ENCODE measurements at places on chromosomes 12 and 14.

DNA sequence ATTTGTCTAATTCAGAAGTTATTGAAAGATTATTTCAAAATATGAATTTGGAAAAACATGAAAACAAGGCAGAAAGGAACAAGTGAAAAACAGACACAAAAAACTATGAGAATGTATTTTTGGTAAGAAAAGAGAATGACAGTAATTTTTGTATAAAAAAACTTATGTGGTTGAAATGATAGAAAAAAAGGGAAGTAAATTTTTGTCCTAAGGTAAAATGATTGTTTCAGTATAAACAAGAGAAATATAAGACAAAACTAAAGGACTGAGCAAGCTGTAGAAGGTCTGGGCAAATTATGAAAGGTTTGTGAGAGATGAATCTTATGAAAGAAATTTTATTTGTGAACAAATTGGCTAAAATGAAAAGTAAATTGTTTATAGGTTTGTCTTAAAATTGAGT lies 44.6 kb downstream of the CEP83 start:
- DNase-seq, result no peak

DNA sequence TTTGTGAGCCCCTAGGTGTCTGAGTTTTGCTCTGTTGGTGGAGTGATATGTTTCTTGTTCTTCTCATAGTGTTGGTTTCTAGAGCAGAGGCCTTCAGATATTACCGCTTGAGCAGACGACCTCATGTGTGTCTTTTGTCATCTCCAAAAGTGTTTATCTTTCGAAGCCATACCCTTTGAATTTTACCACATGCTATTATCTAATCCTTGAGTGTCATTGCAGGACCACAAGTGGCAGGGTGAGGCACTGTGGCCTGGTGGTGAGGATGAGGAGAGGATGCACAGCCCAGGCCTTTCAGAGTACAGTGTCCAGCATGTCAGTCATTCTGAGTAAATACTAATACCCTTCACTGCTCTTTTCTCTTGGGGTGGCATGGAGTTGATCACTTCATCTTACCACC lies 57.2 kb upstream of the CISTR start:
- no peak for DNase-seq

DNA sequence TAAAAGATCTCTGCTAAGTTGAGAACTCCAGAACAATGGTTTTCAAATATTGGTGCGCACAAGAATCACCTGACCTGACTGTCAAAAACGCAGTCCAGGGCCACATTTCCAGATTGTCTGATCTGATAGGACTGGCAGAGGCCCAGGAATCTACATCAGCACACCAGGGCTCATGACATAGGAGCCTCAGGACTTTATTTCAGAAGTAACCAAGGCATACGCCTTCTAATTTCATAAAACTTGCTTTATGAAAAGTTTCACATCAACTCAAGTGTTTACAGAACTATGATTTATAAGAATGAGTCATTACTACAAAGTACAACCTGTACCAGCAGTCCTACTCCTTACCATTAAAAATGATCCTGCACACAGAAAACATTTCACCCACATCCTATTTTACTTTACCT lies 47.7 kb upstream of the PTPRO start:
- DNase-seq, result no peak

DNA sequence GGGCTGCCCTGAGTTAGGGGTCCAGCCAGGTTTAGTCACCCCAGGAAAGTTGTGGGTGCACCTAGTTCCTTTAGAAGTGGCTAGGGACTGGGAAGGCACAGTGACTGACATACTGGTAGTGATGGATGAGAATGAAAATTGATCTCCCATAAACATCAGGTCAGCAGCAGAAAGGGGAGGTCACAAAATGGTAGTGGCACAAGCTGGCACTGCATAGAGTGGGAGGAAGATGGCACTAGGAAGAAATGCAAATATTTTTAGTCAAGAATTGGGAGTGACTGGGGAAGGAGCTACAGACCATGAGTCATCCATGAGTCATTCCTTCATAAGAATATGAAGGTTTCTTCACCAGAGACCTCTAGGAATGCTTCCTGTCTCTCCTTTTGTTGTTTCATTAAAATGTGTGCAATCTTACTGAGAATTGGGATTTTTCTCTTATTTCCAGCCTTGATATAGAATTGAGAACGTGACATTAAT lies 198.3 kb upstream of the AMIGO2 start:
- no peak for DNase-seq

DNA sequence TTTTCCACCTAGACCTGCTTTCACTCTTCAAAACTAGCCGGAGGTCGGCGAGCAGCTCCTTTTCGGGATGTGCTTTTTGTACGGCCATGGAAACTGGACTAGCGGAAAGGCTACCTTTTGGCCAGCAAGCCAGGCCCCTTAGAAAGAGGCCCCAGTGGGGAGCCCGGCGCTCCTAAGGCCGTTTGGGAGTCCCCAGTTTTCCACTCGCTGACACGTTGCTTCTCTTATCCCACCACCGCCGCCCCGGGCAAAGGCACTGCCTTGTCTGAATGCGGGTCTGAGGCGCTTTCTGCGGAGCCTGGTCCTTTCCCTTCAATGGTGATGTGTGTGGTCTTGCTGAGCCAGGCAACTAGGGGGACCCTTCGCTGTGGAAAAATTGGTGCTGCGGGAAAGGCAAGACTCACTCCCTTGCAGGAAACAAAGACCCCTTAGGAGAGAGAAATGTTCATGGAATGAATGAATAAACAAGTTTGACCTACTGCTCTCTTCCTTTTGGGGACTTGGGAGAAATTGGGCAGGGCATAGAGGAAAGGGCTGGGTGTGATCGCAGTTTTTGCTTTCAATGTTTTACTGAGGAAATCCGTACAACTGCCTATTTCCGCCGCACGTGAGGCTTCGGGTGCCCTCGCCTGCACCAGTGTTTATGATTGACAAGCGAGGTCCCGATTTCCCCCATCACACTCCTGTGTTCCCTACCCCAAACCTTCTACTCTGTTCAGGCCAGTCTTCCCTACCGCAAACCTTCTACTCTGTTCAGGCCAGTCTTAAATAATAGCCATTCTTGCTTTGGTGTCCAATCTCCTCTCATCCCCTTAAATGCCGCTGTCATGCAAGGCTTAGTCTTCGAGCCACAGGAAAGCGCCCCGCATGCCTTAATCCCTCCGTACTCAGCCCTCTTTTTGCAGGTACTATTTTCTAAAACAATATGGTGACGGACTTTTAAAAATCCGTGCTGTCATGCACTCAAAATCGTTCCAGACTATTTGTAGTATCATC lies 1.0 kb upstream of the SLC38A2 start:
- DNase-seq, result no peak

DNA sequence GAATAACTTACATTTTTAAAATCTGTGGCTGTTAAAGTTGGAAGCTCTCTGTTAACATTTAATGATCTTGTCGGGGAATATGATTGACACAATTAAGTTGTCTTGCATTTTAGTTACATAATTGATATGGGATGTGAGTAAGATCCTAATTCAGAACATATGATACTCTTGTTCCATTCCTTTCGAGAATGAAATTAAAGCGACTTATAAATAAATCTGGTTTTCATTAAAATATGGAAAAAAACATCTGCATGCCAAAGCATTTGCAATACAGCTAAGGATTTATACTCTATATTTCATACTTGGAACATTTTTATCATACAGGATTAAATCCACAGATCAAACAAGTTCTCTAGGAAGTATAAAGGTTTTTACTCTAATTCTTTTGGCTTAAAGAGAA lies 52.0 kb downstream of the SLC38A6 start:
- DNase-seq, result no peak

DNA sequence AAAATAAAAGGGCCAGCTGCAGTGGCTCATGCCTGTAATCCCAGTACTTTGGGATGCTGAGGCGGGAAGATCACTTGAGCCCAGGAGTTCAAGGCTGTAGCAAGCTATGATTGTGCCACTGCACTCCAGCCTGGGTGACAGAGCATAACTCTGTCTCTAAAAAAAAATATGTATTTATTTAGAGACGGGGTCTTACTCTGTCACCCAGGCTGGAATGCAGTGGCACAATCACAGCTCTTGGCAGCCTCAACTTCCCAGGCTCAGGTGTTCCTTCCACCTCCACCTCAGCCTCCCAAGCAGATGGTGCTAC lies 179.3 kb upstream of the ATF7IP start:
- no peak for DNase-seq

GRCh38 chr12:83143950-83144349 lies 457.2 kb downstream of the TMTC2 start:
- DNase-seq, result no peak

GRCh38 chr12:44835641-44836379 lies 40.3 kb downstream of the NELL2 start:
- DNase-seq, result no peak

- no peak for DNase-seq
These were observed 274.0 kb downstream of the NOVA1 start for GRCh38 chr14:26323869-26324268.

- DNase-seq, result no peak
These were observed 10.7 kb downstream of the PXN start for GRCh38 chr12:120254809-120255208.

GRCh38 chr14:79924551-79924950 lies 286.8 kb downstream of the DIO2 start:
- no peak for DNase-seq

DNA sequence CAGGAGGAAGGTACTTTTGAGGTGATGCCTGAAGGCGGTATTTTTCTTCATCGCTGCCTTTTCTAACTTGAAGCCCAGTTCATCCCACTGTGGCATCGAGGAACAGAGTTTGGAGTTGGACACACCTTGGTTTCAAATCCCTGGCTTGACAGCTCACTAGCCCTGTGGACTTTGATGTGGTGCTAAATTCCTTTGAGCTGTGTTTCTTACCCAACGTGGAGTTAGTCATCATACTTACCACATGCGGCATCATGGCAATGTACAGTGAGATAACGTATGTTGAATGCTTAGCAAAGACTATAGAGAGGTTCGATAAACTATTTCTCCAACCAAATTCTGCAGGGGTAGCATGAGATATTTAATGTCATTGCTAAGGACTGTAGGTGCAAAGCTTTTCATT lies 3.4 kb downstream of the PLEKHG3 start:
- DNase-seq, result no peak

- no peak for DNase-seq
These were observed 39.5 kb downstream of the PPHLN1 start for GRCh38 chr12:42365486-42365885.

- DNase-seq, result no peak
These were observed 405.9 kb downstream of the AACS start for GRCh38 chr12:125470838-125471783.

GRCh38 chr12:117318591-117318990 lies 42.8 kb downstream of the NOS1 start:
- DNase-seq, result no peak

DNA sequence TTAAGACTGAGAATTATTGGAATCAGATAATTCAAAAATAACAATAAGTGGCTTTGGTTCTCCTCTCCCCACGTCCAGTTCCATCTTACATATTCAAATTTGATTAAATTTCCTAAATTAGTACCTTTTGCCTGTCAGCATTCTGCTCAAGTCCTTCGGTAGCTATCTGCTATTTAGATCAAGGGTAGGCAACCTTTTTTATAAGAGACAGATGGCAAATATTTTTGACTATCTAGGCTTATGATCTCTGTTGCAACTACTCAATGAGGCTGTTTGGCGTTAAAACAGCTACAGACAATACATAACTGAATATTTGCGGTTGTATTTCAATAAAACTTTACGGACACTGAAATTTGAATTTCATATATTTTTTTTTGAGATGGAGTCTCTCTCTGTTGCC lies 21.7 kb downstream of the L2HGDH start:
- DNase-seq, result no peak

GRCh38 chr12:87382959-87383566 lies 646.1 kb downstream of the C12orf50 start:
- DNase-seq, result no peak

- no peak for DNase-seq
These were observed 4.1 kb upstream of the IFNG start for GRCh38 chr12:68163560-68164081.

DNA sequence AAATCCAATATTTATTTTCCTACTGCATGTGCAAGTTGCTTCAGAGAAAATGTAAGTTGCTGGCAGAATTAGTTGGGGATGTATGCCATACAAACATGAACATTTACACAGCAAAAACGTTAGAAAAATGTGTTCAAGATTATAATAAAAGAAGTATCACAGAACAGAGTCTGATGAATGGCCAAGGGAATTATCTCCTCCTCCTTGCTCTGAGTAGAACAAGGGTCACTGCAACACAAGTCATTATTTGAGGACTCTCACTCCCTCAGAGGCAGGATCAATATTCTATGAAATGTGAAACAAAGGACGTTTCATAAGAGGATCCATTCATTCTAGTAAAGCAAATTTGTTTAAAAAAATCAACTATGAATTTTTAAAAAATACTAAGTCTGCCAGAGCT lies 177.8 kb downstream of the PRKD1 start:
- DNase-seq, result no peak

DNA sequence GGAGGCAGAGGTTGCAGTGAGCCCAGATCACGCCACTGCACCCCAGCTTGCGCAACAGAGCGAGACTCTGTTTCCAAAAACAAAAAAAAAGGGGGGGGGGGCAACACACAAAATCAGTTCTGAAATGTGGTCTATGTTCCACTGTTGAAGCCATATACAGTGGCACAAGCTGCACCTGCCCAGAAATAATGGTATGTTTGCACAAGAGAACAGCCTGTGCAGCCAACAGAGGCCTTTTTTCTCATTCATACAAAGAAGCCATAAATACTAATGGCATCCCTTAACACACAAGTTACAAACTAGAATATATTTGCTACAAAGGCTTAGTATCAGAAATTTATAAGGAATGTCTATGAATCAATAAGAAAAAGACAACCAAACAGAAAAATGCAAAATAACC lies 37.1 kb downstream of the ITPR2 start:
- DNase-seq, result no peak

- DNase-seq, result no peak
These were observed 8.1 kb upstream of the NIN start for GRCh38 chr14:50839048-50839447.

DNA sequence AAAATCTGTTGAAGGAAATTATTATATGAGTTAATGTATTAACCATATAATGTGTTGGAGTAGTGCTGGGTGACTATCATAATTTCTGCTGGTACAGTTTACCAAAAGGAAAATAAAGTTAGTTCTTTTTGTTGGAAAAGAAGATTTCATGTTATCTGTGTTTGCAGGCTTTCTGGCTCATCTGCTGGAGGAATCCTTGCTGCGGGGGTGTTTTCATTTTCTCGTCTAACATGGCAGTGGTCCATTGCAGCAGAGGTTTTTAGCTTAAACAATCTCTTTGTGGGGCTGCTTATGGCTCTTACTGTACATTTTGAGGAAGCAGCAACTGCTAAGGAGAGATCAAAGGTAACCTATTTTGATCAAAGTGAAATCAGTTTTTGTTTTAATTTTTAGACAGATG lies 24.1 kb downstream of the TMEM260 start:
- no peak for DNase-seq

GRCh38 chr14:33959692-33960151 lies 8.8 kb upstream of the EGLN3 start:
- DNase-seq, result no peak

GRCh38 chr12:53210843-53211242 lies 3.8 kb upstream of the ITGB7 start:
- no peak for DNase-seq
